ENCODE measurements at places on chromosomes 12 and 14.

DNA sequence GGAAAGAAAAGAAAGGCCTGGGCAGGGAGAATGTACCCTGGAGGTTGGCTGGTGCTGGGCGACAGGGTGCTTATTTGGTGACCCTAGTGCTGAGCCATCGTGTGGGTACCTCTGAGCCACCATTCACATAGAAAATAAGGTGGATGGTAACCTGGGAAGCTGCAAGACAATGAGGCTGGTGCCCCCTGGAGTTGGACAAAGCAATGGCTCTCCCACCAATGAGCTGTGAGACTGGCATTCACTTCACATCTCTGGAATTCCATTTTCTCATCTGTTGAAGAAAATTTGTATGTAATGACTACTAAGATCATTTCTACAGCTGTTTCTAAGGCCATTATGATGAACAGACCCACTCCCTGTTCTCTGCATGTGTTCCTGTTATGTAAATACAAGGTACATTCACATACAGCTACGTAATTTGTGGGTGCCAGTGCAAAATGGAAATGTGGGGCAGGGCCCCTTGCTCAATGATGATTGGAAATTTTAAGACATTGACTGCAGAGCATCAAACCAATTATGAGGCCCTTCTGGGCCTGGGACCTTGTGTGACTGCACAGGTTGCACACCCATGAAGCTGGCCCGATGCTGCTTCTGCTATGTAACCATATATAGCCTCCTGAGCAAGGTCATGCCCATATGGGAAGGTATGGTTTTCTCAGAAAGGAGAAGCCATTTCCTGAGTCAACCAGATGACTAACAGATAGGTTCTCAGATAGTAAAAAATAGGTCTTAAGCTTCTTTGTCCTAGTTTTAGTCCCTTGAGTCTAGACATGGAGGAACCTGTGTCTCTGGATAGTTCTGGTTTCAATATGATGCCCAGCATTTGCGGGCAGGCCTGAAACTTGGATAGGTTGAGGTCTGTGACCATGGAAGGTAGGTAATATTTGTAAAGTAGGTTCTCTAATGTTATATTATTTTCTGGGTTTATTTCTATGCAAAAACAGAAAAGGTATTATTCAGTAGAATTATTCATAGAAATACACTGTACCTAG, 63.4 kb upstream of the IGF1 start:
- DNase-seq = no peak

GRCh38 chr12:127728285-127728684, 538.7 kb upstream of the TMEM132C start:
- DNase-seq = no peak

GRCh38 chr12:83046019-83046418, 359.3 kb downstream of the TMTC2 start:
- DNase-seq = no peak

GRCh38 chr14:31286456-31287293, 79.1 kb upstream of the HECTD1 start:
- DNase-seq = no peak

DNA sequence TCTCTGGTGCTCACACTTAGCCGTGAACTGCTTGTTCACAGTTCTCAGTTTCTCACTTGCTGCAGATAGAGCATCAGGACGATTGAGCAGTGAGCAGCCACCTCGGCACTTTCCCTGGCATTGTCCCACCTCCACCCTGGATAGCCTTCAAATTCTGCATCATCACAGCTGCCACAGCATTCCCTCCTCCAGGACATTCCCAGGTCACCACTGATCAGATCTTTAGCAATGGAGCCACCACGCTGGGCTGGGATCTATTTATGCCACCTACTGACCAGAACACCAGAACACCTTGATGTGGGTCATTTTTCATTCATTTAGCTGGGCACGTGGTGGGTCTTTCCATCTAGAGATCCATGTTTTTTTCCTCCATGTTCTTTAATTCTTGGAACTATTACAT, 23.6 kb downstream of the ACADS start:
- DNase-seq = no peak

- peak; percentile 55 for DNase-seq
Measured at GRCh38 chr12:42023733-42024494, 120.8 kb downstream of the GXYLT1 start.

- no peak for DNase-seq
Measured at GRCh38 chr14:99572173-99572999, 31.6 kb downstream of the CCDC85C start.

GRCh38 chr14:21038441-21039422, 3.4 kb upstream of the RNASE7 start:
- no peak for DNase-seq

- DNase-seq = no peak
Measured at GRCh38 chr14:50476134-50476533, 56.2 kb downstream of the MAP4K5 start.

DNA sequence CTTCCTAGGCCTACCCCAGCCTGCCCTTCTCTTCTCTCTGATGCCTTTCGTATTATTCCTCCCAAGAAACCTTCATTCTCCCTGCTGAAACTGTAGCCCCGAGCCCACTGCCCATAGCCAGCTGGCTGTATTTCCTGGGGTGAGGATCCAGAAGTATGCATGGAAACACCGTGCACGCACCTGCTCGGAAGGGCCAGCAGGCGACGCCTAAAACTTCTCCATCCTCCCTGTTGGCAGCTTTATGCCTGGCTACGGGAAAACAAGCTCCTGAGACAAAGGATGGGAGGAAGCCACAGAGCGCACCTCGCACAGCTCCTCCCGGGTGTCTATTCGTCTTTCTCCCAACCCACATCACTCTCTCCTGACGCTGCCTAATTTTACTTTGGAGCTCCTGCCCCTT, 69.0 kb upstream of the CAPRIN2 start:
- no peak for DNase-seq

- no peak for DNase-seq
Measured at GRCh38 chr14:38882533-38882932, 220.5 kb downstream of the SEC23A start.

DNA sequence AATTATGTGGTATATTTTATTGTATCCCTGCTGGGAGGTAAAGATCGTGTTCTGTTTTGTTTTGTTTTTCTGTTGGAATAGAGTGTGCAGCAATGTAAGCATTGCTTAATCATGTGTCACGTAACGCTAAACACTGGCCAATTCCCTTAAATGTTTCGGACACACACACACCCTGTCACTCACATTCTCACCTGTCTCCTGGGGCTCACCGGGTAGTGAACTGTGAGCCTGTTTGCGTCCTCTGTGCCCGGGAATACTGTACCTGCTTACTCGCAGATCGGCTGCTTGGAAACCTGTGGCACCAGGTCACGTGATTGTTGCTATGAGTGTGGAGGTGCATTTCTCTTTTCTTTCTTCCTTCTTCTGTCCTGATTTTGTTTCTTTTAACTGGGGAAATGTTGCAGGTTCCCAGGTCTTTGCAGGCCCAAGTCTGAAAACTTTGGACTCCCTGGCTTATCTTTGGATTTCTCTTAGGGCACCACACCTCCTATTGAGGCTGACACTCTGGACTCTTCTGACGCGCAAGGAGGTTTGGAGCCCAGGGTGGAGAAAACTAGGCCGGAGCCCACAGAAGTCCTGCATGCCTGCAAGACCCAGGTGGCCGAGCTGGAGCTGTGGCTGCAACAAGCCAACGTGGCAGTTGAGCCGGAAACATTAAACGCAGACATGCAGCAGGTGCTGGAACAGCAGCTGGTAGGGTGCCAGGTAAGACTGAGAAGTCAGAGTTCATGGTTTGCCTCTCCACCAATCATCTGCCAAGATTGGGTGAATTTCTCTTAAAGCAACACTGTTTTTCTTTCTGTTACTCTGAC, 181.1 kb downstream of the ESR2 start:
- DNase-seq = no peak

- DNase-seq = no peak
Measured at GRCh38 chr14:57071639-57072038, 197.1 kb downstream of the EXOC5 start.

DNA sequence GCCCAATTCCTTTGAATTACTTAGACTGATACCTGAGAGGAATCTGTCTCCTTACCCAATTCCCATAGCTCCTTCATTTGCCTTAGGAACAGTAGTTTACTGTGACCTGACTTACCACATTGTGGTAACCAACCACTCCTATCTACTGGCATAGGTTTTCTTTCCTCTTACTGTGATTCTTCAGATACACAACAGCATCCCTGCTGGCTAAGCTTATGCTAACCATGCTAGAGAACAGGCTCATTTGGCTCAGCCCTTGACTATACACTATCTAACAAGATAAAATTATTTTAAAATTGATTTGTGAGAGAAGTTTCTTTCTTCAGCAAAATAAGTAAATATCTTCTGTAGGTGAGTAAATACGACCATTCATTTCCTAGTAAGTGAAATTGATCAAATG, 320.4 kb upstream of the DDHD1 start:
- DNase-seq = no peak

DNA sequence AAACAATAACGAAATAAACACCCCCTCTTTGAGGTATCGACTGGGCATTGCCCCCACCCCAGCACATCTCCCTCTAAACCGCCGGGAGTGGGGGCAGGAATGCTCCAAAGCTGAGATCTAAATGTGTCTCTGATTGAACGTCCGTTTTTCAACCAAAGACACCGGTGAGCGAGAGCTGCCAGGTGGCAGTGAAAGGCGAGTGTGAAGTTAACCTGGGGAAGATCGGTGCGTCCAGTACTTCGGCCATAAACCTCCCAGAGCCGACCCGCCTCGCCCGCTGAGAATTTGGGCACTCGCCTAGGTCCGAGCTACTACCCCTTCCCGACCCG, 625 bp downstream of the ANGEL1 start:
- no peak for DNase-seq

DNA sequence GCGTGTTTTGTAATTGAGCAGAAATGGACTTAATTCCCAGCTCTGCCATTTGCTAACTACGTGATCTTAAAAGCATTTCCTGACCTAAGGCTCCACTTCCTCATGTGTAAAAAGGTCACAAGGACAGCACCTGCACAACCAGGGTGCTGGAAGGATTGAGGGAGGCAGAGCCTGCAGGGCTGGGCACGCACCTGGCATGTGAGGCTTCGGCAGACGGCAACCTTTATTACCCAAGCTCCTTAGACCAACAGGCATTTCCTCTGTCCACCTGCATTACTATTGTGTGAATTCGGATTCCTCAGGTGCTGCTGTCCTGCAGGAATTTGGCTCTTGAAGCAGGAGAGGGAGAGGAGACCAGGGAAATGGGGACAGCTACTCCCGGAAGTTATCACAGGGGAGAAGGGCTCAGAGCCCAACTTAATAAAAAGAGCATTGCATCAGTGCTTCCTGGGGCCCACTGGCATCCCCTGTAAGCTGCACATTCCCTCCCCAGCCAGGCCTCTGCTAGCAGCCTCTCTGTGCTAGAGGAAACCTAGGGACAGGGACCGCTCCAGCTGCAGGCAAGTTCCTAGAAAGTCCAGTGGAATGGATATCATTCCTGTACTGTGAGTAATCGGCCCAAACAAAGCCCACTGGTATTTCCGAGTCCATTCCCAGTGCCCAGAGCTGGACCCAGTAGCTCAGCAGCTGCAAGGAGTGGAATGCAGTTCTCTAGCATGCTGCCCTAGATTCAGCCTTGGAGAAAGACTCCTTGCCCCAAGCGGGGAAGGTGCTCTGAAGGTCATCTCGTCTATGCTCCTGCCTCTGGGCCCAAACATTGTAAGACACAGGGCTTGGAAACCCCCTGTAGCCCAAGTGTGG, 157.1 kb upstream of the CCND2 start:
- no peak for DNase-seq

- no peak for DNase-seq
Measured at GRCh38 chr14:55416866-55417265, 5.2 kb upstream of the ATG14 start.

DNA sequence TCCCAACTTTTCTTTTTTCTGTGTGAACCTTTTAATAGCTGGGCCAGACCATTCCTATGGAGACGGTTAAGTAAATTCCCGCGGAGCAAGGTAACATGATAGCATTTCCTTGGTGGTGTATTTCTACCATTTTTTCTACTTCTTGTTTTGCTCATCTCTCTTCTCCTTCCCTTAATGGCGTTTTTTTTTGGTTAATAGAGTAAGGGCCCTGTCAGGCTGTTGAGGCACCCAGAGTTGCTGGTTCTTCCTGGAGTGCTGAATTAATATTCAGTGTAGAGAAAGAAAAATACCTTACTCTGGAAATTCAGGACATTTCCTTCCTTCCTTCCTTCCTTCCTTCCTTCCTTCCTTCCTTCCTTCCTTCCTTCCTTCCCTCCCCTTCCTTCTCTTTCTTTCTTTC, 137.6 kb downstream of the KTN1 start:
- no peak for DNase-seq

DNA sequence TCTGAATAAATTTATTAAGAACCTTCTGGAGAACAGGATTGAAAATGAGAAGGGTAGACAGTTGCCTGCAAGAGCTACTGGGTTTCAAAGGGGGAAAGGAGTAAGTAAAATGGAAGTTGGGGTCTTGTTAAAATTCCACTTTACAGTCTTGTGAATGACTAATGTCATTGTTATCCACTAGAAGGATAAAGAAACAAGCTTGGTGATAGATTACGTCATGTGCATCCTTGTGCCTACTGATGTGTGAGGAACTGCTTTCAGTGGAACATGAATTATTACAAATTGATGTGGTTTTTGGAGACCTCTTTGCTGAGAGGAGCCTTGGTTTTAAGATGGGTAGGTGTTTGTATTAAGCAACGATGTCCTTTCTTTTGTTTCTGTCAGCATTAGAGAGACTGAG, 272.5 kb upstream of the PRICKLE1 start:
- no peak for DNase-seq

GRCh38 chr14:52002542-52002941, 13.2 kb downstream of the RTRAF start:
- no peak for DNase-seq

DNA sequence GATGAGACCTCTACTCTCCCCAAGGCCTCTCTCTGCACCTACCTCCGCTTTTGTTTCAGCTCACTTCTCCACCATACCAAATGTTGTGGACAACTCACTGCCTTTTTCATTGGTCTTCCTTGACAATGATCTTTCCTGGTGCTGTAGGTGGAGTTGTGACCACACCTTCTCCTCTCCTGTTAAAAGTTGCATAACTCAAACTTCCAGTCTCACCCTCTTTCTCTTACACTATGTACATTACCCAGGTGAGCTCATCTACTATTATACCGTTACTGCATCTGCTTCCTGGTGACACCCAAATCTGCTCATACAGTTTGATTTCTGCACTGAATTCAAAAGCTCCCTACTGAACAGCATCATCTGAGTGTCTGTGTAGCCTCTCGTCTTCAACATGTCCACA, 542.8 kb downstream of the GALC start:
- DNase-seq = no peak

GRCh38 chr14:99514552-99515300, 33.5 kb downstream of the CCNK start:
- DNase-seq = no peak

DNA sequence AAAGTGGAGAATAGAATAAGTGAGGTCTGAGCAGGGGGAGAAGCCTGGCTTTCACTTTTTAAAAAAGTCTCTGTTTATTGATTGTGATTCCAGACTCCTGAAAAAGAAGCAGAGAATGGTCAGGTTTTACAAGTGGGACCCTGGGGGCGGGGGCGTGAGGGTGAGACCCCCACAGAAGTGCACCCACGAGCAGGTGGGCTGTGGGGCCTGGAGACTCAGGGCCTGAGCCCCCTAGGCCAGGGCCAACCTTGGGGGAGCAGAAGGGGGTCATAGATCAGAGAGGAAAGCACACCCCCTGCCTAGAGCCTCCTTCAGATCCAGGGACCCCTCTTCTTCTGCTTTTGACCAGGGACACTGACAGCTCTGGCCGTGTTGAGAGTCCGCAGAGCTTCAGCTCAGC, 180.3 kb downstream of the ADGRD1 start:
- DNase-seq = no peak
